ENCODE measurements at places on chromosomes 4 and X.

DNA sequence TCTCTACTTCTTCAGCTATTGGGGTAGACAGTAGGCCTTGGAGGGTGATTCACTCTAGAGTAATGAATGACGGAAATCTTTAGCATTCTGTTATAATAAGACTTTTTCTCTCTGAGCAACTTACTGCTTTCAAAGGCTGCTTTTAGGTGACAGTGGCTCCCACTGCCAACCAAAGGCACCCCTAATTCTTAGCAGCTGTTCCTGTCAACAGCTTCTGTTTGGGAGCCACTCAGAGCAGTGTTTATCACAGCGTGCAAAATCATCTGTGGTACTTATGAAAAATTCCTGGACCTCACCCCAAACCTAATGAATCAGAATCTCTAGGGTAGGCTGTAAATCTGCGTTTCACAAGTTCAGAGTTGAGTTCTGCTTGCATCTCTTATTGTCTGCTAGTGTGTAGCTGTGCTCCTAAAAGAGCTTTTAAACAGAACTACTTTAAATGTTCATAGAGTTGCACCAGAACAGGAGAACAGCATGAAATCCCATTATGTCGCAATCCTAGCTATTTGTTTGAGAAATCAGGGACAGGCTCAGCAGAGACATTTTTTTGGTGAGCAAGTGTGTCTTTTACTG lies 52.8 kb upstream of the POU4F2 start:
- peak; percentile 58 for DNase-seq

DNA sequence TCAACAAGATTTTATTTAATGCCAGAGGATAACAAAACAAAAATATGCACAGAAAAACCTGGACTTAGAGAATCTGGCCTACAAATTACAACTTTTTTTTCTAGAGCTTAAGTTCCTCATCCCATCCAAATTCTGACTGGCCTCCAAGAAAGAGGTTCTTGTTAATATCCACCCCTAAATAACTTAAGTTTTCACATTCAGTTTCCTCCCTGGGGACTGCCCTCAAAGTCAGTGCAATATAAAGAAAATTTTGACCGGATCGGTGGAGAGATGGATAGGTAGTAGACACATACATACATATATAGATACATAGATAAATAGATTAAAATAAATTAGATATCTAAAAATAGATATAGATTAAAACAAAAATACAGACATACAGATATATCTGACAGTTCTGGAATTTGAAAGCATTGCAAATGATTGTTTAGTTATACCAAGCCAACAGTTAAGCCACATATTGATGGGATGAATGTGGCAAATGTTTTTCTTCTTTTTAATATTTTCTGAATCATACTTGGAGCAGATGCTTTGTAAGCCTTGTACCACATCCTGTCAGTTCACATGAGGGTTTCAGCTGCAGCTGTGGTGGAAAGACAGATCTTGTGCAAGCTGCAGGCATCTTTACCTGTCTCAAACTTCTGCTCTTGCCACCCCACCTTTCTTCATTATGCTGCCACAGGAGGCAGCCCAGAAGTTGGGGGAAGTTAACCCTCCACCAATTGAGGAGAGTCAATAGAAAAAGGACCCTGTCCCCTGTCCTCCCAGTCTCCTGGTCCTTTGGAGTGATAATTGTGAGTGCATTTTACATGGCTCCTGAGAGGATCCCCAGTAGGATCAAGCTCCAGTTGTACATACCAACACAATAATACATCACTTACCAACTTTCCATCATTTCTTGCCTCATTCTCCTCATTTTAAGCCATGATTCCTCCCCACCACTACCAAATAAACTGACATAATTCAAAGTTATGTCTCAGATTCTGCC lies 58.5 kb upstream of the PRDM8 start:
- DNase-seq: peak; percentile 71

DNA sequence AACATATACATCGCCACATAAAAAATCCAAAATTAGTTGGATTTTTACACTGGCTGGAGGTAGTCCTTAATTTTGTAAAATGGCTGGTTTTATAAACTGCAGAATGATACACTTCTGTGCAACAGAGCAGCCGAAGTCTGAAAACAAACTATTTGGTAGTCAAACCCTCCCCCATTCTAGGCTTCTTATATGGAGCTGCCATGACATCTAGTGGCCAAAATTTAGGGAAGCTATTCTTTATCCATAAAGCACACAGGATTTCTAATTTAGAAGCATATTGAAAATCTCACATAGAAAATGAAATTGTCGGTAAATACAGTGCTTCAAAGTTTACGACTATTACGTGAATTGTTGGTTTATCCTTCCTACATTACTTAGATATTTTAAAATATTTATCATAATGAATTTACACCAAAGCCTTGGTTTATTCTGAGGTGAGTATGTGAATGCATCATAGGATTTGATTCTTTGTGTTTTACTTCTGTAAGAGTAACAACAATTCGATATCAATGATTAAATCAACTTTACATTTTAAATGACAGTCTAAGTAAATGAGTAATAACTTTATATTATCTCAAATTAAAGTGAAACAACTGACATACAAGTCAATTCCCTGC lies 113.4 kb upstream of the FAM241A start:
- DNase-seq: peak; percentile 68

DNA sequence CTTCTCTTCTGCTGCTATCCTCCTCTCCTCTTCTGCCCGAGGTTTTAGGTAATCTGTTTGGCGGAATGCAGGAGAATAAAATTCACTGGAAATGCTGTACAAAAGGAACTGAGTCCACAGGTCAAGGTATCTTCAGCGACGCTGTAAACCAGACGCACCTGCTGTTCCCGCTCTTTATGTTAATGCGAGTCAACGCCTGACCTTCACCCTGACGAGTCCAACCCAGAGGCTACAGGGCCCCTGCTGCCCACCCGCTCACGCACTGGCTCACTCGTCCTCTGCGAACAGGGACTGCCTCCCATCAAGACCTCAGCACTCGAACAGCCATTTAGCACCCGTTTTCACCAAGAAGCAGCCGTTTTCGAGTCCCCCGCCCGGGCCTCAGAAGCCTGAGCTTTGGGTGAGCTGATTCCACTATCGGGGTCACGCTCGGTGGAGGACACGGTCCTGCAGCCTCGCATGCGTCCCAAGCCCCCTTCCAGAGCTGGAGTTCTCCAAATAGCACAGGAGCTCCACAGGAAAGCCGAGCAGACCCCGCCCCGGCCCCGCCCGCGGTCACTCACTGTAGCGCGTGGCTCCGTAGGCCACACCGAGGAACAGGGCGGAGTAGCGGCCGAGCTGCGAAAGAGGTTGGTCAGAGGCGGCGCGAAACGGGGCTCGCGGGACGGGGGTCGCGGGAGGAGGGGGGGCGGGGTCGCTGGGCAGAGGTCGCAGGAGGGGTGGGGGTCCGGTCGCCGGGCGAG lies 556 bp downstream of the ATP5ME start:
- DNase-seq: no peak

DNA sequence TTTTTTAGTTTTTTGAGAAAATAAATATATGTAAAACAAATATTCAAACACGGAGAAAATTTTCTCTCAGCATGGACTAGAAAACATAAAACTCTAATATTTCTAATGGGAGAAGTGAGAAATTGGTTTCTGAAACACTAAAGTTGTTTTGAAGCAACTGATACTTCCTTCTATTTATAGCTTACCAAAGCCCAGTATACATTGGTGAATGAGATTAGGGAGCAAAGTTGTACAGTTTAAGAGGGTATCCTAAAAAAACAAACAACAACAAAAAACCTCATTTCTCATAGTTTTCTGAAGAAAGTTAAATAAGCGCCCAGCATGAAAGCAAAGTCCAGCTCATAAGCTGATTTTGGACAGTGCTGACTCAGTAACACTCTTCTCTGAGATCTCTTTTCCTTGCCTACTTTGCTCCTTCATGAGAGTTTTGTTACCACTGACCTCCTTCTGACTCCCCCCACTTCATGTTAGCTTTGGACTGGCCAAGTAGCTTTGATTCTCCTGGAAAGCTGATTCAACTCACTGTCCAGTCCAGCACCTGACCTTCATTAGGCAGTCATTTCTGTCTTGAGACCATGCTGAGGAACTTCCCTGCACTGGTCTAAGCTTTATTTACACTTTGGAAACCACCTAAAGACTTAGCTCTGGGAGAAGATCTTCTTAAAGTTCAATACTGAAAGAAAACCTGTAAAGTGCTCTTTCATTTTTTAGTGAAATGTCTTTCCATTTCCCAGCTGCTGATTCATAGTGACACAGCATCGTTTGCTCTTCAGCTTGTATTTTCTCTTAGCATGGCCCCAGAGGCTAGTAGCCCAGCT lies 21.8 kb upstream of the P2RY10 start:
- DNase-seq: no peak

DNA sequence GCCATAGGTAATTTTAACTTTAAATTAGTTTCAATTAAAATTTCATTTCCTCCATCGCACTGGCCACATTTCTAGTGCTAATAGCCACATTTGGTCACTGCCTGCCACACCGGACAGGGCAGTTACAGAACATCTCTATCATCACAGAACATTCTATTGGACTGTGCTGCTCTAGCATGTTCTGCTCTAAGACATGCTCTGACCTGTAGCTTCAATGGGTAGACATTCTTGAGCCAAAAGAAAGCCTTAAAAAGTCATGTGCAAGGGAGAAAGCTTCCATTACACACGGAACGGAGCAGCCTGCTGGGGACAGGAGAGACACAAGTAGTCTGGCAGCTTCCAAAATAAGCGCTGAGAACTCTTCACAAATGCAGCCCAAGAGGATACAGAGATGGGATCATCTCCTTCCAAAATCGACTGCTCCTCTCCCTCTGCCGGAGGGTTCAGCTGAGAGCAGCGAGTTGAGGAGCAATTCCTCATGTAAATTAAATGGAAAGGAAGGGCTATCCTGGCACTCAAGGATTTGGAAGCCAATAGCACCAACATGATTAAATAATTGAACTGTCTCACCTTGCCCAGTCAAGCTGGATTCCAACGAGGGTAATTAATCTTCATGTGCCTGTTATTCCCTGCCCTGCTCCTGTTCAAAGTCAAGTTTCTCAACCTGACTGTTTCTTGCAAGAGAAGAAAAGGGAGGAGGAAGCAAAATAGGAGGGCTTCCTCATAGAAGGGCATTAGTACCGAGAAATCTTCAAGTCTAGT lies 336.4 kb upstream of the NOCT start:
- no peak for DNase-seq

DNA sequence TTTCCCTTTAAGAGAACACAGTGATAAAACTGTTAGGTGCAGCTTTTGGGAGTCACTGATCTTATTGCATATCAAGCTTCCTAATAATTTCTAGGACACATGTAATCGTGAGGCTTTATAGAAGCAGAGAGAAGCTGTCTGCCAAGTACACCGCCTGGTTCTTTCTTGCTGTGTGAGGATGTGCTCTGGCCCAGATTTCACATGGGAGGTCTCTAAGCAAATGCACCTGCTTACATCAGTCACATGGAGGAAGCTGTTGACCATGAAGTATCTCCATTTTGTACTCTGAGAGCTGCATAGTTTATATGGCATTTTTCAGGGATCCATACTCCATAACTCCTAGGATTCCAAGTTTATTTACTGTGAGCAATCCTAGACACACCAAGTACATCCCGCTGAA lies 37.1 kb downstream of the RGS12 start:
- no peak for DNase-seq

DNA sequence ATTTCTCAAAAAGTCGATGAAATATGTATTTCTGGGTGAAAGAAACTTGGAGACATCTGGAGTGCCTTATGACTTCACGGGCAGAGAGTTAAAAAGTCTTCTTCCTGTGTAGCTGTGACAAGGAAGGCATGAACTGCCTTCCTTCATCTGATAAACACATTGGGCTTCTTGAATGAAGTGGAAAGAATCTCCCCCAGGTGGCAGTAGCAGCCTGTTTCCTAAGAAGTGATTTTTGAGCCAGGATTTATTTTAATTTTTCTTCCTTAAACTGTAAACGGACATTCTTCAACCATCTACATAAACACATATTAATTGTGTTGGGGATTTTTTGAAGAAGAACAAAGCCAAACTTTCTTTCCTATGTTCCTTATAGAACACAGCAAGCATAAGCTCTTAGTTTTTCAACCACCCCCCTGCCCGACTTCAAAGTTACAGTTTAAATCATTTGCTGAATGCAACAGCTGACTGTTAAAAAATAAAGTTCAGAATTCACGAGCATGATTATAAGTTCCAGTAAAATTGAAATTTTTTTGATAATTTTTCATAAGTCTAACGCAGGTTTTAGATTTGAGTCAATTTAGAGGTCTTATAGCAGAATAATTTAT lies 980 bp upstream of the GIMD1 start:
- peak; percentile 84 for DNase-seq

DNA sequence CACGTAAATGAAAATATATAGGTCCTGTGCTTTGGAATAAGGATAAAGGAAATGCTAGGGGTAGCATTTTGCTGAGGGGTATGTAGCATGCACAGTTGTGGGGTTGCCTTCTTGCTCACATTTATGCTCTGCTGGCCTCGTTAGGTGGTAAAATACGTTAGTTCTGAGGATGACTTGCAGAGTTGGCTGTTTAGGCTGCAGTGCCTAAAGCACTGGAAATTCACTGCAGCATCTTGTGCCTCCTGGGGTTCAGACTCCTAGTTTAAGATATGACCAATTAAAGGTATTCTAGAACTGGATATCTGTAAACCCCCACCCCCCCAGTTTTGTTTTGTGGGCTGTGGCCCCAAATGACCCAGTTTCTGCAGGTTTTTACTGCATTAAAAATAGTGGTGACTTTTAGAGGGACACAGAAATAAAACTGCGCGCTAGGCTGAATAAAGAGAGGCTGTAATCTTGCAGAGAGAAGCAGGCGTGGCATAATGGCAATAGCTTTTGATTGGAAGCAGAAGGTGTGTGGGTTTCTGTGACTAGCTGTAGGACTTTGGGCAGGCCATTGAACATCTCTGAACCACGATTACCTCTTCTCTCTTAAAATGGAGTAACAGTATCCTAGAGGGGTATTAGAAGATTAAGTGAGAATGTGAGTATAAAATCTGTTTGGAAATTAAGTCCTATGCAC lies 79.3 kb downstream of the REPS2 start:
- no peak for DNase-seq
